ENCODE measurements at places on chromosomes 6 and 20.
A peak's percentile ranks its signal among the peaks of the same experiment; 100 is the strongest.

- no peak for DNase-seq
Observed at GRCh38 chr20:58374906-58375758, 13.9 kb upstream of the VAPB start.

GRCh38 chr6:35541836-35542235, 29.1 kb upstream of the TULP1 start:
- no peak for DNase-seq

DNA sequence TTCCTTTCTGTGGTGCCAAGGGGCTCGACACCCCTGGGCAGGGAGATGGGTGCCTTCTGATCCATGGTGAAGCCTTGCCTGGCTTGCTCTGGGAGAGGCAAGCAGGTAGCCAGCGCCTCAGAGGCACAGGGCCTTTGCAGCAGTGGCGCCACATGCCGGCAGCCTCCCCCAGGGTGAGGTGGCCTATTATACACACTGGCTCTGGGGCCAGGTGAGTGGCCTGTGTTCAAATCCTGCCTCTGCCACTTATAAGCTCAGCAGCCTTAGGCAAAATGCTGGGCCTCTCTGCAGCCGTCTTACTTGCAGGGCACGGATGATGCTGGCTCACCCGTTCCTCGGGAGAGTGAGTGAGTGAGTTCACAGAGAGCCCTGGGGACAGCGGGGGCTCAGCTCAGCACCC, 176.9 kb downstream of the TFAP2C start:
- DNase-seq: no peak

DNA sequence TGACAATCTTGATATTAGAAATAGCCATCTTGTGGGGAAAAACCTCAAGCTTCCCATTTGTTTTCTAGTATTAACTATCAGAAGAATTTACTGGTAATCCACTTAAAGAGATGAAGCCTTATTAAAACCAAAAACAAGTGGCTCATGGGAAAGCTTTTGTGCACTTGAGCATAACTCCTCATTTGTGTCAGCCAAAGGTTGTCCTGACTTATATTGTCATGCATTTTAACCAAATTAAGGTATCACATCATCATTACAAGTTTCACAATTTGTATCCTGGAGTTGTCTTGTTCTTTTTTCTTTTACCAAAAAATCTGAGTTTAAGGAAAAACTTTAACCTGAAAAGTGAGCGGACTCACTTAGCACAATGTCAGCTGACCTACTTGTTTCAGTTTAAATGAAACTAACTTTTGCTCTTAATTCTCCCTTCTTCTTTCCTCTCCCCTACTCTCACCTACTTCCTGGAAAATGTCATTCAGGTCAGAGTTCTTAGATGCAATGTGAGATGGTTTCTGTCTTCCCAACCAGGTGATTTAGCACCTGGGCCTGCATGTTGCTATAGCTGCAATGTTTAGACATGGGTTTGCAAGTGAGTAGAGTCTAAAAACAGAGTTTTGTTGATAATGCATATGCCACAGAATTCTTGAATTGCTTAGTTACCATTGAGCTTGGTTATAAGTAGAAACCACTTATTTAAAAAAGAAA, 82.8 kb downstream of the TNFAIP3 start:
- DNase-seq: no peak

- no peak for DNase-seq
Observed at GRCh38 chr6:68711386-68712000, 76.4 kb downstream of the ADGRB3 start.

GRCh38 chr6:154448448-154449096, 61.9 kb downstream of the CNKSR3 start:
- no peak for DNase-seq

- no peak for DNase-seq
Observed at GRCh38 chr6:107128175-107128574, 12.9 kb upstream of the BEND3 start.

DNA sequence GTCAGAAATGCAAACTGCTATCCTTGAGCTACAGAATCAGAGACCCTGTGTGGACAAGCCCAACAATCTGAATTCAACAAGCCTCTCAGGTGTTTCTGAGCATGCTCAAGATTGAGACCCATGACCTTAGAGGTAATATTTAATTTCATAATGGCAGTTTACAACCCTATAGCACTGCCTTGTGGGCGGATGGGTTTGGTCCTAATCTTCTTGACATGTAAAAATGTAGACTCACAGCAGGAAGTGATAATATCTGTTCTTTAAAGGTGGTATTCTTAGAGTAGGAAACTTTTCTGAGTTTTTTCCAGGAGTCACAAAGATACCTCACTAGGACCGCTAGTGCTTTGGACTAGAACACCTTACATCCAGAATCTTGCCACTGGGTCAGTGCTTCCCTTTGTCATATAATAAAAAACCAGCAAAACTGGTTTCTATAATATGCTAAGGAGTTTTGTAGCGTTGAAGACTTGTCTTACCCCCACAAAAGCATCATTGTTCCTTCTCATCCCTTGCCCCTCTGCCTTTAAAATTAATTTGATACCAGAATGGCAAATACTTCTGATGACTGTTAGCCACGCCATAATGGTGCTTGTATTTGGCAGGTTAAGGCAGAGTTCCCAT, 52.6 kb downstream of the E2F3 start:
- no peak for DNase-seq

DNA sequence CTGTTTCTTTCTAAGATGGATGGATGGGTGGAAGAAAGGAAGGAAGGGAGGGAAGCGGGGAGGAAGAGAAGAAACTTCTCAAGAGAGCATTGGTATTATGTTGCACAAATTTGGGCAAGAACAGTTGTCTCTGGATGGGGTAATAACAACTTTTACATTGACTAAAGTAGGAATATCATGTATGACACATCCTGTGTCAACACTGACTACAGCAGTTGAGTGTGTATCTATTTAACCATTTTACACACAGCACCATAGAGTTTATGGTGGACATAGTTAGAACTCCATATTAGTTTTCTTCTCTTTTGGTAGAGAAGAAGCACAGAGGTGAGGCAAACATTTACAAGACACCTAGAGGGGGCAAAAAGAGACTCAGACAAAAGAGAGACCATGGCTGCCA, 44.2 kb upstream of the RNF146 start:
- DNase-seq: no peak

- DNase-seq: no peak
Observed at GRCh38 chr6:20919677-20920385, 385.6 kb downstream of the CDKAL1 start.

DNA sequence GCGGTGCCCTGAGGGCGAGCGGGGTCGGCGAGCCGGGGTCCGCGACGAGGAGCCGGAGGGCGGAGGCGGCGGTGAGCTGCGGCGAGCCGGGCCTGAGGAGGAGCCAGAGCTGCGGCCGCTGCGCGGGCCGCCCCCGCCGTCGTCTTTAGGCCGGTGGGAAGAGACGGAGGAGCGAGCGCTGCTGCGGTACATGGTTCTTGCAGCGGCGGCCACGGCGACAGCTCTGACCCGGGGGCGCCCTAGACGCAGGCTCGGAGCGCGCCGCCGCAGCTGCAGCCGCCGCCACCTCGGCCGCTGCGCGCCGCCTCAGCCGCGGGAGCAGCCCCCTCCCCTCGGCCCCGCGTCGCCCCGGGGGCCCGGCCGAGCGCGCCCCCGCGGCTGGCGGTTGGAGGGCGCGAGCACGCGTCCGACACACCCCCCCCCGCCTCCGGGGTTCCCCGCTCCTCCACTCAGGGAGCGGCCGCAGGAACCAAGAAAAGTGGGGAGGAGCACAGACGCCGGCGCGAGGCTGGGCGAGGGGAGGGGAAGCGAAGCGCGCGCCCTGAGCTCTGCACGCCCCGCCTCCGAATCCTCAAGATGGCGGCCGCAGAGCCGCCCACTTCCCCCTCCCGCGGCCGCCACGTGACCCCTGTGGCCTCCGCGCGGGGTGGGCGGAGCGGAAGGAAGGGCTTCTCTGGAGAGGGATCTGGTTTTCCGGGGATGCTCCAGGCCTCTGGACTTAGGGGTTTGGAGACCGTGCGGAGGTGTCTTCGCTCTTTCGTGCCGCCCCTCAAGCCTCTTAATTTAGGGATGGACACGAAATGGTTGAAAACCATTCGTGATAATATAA, at the start of gene ZNF318:
Gene ZNF318 (minus strand): TSS at position 474 of the 829 bp plus-strand sequence. CDS start 282 bp downstream, at position 192.
- DNase-seq: peak; percentile 89

DNA sequence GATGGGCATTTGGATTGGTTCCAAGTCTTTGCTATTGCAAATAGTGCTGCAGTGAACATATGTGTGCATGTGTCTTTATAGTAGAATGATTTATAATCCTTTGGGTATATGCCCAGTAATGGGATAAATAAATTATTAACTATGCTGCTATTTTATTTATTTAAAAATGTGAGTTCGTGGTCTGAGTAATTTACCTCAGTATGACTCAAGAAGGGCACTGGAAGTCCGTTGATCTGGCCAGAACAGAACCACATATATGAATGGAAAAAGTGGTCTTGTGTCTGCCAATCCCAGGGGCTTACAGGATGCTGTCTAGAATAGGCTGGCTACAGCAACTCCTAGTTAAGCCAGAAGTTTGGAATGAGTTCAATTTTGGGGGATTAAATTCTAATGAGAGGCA, 27.6 kb upstream of the HLA-C start:
- DNase-seq: no peak

DNA sequence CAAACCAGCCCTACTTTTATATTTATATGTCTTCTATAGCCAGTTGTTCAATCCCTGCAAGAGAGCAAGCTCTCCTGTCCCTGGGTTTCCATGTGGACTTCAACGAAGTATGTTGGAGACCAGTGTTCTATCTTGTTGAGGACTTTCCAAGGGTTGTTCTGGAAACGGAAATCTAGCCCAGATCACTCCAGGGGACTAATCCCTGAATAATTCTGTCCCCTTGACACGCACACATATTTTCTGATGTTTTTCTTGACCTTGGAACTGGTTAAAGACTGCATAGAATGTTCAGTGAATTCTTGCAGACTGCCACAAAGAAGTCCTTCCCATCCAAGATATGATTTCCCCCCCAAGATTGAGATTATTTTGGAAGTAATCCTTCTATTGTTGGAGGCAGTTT, 9.5 kb upstream of the MYLK2 start:
- DNase-seq: no peak

DNA sequence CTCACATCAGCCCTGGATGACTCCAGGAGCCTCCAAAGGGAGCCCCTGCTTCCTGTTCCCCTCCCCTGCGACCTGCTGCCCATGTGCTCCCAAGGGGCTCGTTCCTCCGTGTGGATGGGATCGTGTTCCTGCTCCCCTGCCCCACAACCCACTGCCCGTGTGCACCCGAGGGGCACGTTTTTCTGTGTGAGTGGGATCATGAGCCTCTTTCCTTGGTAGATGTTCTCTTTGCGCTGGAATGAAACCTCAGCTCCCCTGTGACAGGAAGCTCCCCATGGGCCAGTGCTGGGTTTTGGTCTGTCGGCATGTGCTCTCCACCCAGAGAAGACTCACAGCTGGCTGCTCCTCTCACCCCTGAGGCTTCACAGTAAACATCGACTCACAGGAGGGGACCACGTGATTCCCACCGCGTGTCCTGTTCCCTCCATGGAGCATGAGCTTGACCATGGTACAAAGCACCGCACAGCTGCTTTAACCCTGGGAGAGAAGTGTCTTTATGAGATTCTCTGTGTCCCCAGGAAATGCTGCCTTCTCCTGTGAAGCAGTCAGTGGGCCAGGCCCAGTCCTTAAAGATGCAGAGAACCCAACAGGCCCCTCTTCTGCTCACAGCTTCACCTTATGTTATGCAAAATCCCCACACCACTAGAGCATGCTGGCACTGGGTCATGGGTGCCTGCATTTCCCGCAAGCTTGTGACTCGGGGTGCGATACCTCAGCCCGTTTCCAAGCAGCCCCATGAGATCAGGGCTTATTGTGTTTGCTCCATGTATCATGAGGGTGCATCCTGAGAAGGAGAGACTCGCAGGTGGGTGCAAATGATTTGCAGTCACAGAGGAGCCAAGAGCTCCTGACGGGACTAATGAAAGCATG, 215.1 kb downstream of the ERMARD start:
- no peak for DNase-seq

DNA sequence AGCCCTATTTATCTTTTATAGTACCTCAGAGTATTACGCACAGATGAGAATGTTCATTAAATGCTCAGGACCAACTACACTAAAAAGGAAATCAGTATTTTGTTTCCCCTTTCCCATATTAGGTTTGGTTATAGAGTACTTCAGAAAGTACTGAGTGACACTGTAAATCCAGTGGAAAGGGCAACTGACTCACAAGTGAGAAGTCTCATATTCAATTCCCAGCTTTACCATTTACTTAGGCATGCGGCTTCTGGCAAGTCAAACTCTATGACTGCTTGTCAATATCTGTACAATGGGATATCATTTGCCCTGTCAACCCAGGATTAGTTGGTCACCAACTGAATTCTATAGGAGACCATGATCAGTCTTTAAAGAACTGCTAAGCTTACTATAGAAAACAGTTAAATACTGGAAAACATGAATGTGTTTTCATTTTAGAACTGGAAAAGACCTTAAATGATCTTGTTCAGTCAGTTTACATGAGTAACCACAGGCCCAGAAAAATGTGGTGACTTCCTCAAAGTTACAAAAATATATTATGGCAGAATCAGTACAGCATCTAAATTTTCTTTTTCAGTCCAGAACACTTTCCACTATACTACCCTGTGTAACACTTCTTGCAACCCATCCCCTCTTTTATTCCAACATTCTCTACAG, 3.6 kb downstream of the MAP3K7 start:
- no peak for DNase-seq

DNA sequence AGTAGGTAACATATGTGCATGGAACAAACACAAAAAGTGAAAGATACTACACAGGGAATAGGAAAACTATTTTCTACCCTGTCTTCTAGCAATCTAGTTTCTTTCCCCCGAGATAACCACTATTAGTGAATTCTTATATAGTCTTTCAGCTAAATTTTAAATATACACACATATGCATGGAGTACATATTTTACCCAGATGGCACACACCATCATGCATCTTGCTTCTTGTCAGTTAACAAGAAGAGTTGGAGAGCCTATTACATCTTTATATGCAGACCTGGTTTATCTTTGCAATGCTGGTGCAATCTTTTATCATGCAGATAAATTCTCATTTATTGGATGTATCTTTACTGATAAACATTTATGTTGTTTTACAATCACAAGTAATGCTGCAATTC, 100.4 kb downstream of the OTOR start:
- DNase-seq: no peak

DNA sequence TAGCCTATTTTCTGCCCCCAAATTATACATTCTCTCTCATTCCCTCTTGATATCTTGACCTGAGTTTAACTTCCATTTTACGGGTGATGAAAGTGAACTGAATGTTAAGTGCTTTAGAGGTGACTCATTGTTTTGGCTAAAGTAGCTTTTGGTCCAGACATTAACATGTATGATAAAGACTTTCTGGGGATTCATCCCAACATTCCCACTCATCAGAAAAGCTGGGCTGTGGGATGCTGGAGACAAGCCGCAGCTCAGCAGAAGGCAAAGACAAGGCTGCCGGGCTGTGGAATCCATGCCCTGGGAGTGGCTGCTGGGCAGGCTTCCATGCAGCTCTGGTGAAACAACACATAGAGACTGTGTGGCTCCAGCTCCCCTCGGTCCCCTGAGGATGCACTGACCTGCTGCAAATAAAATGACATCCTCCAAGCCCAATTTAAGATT, 89.9 kb upstream of the SYNDIG1 start:
- no peak for DNase-seq

DNA sequence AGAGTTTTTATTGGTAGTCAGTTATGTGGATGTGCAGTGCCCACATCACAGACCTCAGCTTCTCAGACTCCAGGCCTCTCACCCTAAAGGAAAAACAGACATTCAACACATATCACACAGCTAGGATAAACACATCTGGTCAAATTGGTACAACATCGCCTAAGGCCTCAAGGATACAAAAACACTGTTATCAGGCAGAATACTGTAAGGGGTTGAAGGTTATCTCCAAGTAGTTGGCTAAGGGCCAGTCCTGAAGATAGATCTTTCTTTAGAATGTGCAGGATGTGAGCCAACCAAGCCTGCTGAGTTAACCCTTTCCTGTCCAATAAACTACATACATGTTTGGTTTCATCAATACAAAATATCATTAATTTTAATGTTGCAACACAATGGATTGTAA, 308.4 kb upstream of the GJE1 start:
- no peak for DNase-seq
